ENCODE measurements at places on chromosomes 4 and X.

- no peak for DNase-seq
Observed at GRCh38 chrX:39196192-39197102, 395.2 kb downstream of the MID1IP1 start.

DNA sequence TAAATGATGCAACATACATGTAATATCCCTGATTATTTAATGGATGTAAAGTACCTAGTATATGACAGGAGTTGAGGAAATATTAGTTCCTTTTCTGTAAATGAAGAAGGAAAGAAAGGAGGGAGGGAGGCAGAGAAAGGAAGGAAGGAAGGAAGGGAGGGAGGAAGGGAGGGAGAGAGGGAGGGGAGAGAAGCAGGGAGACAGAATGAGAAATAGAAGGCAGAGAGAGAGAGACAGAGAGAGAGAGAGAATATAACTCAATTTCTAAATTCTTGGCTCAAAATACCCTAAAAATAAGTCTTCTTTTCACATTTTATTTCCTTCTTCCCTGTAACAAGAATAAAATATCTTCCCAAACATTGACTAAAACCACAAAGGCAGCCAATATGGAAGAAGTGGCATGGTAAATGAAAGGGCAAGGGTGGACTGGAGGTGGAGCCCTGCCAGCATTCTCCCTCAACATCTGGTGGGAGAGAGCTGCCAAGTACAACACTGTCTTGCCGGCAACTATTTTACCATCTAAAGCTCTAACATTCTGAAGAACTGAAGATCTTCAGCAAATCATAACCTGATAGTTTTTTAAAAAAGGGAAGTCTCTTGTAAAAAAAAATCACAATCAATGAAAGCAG is 245.1 kb downstream of the PPP3CA start:
- no peak for DNase-seq

DNA sequence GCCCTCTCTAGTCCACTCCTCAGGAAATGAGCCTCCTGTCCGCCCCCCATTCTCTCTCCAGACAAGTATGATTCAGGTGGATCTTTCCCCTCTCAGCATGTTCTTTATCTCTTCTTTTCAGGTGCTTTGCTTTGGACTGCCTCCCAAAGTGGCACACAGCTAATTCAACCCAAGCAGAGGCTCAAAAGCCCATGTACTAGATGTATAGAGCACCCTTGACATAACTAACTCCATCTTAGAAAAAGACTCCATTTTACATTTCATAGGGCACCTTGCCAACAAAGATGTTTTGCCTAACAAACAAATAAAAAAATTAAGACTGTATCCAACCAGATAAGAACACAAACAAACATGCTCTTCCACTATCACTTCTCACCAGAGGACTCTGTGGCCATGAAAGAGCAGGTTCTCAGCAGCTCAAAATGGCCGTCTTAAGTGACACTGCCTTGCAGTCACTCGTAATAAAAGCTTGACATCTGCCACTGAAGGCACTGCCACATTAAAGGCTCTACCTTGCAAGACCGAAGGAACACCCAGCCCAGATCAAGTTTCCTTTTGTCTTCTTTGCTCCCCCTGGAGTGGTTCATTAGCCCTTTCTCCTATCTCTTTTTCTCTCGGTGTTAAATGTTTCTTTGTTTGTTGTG is 84.9 kb upstream of the TAB3 start:
- DNase-seq = no peak

DNA sequence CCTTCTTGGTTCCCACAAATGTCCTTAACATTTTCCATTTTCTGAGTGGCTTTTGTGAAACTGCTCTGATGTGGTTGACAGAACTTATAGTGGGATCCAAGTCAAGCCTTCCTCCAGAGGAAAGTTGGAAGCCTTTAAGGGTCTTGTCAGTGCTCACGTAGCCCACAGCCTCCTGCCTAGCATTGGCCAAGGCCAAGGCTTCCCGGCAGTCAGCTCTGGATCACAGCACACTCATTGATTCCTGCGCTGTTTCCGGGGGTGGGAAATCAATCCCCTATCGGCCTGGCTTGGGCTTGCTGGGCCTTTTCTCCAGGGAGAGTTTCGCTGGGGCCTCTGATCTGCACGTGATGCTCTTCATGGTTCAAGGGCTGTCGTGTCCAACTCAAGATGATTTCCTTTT is 76.1 kb downstream of the SLC9A6 start:
- DNase-seq = no peak

DNA sequence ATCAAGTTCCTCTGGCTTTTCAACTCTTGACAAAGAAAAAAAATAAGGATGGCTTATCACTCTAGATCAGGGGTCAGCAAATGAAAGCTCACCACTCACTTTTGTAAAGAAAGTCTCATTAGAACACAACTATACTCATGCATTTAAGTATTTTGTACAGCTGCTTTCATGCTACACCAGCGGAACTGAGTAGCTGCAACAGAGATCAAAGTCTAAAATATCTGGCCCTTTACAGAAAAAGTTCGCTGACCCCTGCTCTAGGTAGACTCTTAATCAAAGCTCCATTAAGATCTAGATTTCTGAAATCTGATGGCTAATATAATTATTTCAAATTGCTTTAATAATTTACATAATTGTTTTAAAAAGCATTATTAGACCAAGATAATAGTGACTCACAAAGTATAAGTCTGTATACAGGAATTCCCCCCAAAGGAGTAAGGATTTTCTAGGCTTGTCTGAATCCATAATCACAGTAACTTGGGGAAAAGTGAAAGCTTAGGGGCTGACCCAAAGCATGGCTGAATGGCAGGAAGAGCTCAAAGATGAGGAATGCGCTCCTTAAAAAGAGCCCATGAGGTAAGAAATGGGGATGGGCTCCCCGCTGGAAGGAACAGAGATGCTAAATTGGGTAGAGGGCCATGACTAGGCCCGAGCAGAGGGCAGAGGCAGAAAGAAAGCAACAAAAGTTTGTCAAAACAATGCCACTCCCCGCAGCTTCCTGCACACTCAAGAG is 140.3 kb downstream of the SH3KBP1 start:
- DNase-seq = no peak

DNA sequence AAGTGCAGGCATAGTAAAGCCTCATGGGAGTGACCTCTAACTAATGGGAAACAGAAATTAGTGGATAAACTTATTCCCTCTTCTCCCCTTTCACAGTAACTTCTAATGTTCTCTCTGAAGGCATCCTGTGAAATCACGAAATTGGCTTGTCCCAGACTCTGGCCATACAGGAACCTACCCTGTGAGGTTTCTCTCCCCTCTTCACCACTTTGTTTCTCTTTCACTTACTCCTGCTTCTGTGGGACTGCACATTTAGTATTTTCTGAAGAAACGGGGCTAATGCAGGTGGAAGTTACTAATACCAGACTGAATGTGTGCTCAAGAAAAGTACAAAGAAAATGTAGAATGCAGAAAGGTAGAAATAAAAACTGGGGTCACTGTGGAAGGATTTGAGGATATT is 20.0 kb downstream of the ZNF330 start:
- DNase-seq = no peak

DNA sequence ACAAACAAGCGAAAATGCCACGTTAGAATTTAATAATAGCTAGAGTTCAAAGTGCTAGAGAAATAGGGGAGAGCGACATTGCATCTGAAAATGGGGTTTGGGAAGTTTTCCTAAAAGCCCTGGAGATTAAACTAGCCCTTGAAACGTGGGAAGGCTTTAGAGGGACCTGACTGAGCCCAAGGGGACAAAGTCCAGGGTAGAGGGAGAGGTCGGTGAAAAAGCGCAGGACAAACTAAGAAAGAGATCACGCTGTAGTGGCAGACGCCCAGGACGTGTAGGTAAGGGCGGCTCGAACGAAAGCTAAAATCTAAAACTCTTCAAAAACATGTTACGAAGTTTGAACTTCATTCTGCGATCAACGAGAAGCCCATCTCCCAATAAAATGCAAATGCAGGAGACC is 1.1 kb upstream of the ATP11C start:
- no peak for DNase-seq

- no peak for DNase-seq
Observed at GRCh38 chr4:108029731-108030130, 40.0 kb downstream of the HADH start.

DNA sequence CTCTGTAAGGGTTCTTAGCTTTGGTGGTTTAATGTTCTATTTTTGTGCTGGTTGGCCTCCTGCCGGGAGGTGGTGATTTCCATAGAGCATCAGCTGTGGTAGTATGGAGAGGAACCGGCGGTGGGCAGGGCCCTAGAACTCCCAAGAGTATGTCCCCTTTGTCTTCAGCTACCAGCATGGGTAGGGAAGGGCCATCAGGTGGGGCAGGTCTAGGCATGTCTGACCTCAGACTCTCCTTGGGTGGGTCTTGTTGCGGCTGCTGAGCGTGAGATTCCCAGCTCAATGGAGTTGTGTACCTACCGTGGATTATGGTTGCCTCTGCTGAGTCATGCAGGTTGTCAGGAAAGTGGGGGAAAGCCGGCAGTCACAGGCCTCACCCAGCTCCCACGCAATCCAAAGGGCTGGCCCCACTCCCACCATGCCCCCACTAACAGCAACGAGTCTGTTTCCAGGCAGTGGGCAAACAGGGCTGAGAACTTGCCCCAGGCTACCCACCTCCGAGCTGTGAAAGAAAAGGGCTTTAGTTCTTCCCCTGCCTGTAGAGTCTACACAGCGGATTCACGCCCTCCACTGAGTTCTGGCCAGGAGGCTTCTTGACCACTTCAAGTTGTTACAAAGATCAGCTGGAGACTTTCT is 235.9 kb downstream of the RPA4 start:
- no peak for DNase-seq

DNA sequence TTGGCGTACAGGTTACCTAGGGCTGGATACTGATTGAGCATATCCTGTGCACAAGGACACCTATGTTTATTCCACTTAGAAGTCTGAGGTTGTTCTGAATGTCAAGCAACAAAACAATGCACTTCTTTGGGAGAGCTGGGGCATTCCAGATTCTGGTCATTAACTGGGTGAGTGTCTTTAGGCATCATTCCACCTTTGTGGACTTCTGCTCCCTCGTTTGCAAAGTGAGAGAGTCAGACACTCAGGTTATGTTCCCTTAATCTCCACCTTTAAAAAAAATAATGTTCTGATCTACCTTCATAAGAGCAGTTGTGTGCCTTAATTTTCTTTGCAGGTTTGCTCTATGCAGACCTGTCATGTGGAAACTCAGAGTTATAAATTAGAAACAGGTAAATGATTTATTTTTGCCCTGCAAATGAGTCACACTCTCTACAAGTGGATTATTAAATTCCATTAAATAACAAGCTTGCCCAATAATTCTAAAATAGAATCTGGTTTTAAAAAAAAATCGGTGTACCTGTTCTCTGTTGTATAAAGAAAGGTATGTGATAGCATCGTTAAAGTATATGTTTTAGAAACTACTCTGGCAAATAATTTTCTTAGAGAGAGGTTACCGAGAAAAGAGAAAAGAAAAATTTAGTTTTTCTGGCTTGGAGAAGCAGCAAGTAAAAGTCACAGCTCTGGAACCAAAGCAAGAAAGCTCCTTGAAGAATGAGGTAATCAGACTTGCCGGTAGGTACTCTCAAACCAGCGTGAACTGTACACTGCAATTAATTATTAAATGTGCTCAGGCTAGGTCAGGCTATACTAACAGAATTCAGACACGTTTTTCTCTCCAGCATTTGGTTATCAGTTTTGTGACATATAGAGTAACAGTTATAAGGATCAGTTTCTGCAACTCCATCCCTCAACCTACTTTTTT is 93.2 kb downstream of the SORBS2 start:
- no peak for DNase-seq

DNA sequence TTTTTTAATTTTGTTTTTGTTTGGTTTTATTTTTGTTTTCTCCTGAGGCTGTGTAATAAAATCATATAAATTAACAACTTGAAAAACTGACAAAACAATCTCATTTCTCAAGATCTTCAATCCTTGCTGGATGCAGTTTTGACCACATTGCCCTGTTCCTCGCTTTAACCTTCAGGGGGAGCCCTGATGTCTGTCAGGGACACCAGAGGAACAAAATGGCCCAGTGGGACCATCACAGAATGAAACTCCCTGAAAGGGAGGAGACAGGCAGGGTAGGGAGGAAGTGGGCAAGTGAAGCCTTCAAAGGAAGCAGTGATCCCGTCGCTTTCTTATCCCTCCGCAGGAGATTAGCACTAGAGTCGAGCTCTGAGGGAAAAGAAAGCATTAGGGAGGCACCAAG is 274.9 kb upstream of the LDB2 start:
- DNase-seq = no peak

DNA sequence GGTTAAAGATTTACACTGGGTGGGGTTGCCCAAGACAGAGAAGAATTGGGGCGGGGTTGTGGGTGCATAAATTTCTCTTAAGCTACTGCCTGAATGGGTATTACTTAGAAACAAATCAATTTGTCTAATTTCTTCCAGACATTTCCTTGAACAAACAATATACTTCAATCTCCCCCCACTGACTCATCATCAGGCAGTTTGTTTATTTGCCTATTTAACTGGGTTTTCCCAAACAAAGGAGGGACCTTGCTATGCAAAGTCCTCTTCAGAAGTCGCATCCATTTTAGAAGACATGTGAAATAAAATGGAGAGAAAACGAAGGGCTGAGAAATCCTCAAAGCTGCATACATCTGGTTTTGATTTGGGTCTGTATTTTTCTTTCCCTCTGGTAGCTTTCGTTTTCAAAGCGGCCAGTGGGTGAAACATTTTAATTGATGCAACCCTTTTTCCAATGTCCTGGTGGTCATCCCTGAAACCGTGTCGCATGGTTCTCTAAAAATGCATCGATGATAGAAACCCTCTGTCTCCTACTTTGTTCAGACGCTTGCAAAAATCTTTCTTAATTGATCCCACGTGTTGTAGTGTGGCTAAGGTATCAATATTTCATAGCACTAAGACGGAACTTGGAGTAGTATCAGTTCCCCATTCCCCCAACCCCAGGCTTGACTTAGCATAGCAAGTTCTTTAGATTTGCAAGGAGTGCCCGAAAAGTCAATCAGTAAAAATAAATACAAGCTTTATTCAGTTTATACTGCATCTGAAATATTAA is 115.1 kb upstream of the MXRA5 start:
- no peak for DNase-seq

DNA sequence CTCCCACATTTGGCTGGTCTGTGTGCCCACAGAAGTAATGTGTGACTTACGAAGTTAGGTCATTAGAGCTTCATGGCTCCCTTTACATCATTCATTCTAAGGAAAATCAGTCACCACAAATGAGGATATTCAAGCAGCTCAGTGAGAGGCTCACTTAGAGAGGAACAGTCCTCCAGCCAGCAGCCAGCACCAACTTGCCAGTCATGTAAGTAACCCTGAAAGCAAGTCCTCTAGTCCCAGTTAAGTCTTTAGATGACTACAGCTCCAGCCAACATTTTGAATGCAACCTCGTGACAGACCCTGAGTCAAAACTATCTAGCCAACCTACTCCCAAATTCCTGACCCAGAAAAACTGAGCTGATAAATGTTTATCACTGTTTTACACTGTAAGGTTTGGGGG is 71.3 kb downstream of the LRBA start:
- DNase-seq = no peak

DNA sequence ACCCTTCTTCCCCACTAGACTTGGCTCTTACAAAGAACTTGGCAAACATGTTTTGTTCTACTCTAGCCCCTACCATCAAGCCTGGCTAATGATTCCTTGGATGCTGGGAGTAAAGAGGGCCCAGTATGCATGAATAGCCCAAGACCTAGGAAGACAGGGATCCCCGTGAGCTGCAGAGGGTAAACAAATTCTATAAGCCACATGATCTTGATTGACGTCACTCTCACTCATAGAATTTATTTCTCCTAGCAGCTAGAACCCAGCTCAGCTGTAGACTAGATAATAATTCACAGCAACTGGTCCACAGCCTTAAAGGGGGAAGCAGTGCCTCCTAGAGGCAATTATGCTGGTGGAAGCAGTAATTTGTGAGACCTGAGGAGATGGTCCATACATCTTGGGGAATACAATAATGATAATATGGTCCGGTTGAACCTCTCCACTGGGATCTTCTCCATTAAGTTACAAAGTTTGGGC is 16.1 kb upstream of the USO1 start:
- DNase-seq = no peak
